Dermis blood vessel endothelial cell (primary cell): ENCODE measurements at places on chromosomes 16 and 17. TPM values are rescaled to one million over a fixed set of nuclear protein-coding genes. Genes with fewer than 3 reads are reported as not detected.

SEPHS2 gene
- 16.0 and 17.1 TPM in 2 replicates for total RNA-seq

MYLK3 gene
- total RNA-seq: 0.34 and 0.37 TPM in 2 replicates

PIRT gene
- not detected in 2 replicates for total RNA-seq

CCL7 gene
- 0.23 TPM in 1 of 2 replicates, not detected in the other for total RNA-seq

CLEC19A gene
- not detected in 2 replicates for total RNA-seq

ACSF3 gene
- total RNA-seq: 27.2 and 33.6 TPM in 2 replicates

EXOC3L1 gene
- 45.8 and 50.7 TPM in 2 replicates for total RNA-seq

ABI3 gene
- 12.9 and 21.7 TPM in 2 replicates for total RNA-seq

DNA sequence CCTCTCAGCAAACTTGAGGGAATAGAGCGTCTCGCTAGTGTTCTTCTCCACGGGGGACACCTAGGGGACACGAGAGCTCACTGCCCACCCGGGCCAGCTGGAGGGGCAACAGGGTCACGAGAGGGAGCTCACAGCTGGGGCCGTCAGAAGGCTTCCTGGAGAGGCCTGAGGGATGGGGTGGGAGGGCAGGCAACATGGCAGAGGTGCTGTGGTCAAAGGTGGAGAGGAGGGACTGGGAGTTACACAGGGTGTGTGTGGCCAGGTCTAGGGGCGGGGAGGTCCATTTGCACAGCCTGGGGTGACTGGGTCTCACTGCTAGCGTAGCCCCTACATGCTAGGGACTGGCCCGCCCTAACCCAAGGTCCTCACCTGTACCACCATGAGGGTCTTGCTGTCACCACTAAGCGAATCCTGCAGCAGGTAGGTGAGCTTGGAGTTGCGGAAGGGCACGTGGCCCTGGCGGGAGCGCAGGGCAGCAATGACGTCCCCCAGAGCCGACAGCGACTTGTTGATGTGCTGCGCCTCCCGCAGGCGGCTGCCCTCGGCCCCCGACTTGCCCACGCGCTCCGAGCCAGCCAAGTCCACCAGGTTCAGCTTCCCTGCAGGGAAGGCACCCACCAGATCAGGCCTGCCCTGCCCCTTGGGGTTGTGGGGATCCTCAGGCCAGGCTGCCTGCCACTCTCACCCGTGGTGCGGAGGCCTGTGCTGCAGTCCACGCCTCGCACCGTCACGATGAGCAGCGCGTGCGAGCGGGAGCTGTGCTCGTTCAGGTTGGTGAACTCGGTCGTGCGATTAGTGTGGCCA is 25.0 kb downstream of the KATNB1 start:
- DNase-seq: no peak

- DNase-seq: no peak
Observed at GRCh38 chr16:9846362-9847099, 335.7 kb downstream of the GRIN2A start.

DNA sequence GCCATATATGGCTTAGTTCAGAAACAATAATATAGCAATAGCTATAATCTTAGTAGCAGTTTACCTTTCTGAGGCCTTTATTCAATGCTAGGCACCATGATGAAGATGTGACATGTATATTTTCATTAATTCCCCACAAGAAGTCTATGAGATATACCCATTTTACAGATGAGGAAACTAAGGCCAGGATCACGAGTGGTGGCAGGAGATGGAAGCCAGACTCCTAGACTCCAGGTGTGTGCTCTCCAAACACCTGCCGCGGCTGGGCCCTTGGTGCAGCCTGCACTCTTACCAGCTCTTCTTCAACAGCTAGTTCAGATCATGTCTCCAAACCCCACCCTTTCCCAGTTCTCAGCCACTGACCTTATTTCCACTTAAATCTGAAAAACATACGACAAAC is 15.2 kb downstream of the NXPH3 start:
- no peak for DNase-seq

DNA sequence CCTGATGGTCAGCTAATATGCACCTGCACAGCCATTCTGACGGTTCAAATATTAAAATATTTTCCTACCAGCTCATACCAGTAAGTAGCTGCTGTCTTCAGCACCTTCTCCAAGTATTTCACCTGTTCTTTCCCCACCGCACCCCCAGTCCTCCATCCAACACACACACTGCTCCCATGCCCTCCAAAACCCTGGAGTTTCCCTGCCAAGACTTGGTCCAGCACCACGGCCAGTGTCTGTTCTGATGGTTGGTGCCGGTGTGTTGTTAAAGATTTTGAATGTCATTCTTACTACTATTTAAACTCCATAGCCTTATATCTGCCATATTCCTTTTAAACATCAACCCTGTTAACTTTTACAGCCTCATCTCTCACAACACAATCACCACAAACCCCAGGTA is 142.4 kb downstream of the GSG1L start:
- DNase-seq: no peak

- peak; percentile 60 for DNase-seq
Observed at GRCh38 chr17:39069114-39069756, 82.2 kb downstream of the PLXDC1 start.

DNA sequence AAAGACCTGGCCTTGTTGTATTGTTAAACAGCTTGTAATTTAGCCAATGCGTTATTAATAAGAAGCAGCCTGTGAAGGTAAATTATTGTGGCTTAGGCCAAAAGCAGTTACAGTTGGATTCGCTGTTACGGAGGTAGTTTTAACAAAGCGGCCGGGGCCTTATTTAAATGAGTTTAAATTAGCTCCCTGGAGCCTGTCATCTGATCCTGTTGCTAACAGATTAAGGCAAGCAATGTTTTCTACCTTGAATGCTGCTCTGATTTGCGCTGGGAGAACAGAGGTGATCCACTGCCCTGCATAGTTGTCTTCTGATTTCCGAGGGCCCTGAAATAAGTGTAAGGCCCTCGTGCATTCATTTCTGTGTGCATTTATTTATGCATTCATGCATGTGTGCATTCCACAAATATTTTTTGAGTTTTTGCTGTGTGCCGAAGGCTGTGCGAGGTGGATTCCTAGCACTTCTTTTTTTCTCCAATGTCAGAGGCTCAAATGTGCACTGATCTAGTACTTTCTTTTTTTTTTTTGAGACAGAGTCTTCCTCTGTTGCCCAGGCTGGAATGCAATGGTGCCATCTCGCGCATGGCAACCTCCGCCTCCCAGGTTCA is 10.9 kb downstream of the SEC14L5 start:
- DNase-seq: no peak

GRCh38 chr17:21381076-21381706 is 5.0 kb downstream of the KCNJ12 start:
- DNase-seq: no peak

DNA sequence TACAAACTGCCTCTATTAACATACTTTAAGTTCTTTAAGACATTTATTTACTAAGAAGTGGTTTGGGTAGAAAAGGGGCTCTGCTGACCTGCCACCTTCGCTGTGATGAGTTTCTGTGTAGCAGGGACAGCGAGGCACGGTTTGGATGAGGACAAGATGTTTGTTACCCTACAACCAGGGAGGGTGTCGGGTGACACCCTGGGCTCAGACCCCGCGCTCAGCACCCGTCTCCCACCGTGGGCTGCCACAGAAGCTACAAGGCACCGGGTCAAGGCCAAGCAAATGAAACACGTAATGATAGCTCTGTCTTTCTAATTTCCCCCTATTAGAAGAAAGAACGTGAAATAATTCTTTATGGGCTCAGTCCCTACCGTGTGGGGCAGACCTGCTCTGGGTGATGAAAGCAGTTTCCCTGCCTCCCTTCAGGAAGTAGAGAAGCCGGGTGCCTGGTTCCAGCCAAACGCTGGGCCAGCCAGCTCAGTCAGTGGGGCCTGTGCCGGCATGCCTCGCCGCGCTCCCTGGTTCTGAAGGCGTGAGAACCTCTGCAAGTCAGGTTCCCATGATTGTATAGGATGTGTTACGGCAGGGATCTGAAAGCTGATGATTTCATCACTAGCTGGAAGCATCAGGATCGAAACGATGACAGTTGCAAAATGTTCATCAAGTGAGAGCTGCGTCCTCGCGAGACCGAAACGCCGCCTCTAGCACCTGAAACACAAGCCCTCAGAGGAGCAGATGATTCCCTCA is 3.9 kb downstream of the ZNF750 start:
- DNase-seq: peak; percentile 33

GRCh38 chr17:38873640-38874380 is 4.0 kb downstream of the LASP1 start:
- no peak for DNase-seq

DNA sequence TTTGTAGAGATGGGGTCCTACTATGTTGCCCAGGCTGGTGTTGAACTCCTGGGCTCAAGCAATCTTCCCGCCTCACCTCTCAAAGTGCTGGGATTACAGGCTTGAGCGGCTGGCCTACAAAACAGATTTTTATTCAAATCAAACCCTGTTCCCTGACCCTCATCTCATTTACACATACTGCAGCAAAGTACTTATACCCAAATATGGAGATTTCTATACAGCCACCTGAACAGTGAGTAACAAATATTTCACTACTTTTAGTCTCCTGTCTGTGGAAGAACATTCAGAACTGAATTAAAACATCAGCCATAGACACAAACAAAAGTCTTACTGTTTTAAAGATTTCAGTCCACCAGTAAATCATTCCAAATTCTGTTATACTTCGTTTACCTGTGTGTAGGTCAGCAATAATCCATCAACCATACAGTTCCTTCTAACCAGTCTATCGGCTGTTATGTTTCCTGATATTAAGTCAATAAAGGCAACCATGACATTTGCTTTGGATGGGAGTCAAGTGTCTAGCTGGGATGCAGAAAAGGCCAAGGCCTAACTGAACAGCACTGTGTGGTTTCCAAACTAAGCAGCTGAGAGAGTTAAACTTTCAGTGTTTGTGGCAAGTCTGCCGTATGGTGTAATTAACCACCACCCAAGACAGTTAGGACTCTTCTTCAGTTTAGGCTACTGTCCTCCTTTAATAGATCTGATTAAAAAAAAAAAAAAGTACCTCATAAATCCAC is 22.3 kb downstream of the ERN1 start:
- no peak for DNase-seq

GRCh38 chr17:60039847-60040442 is 38.8 kb downstream of the HEATR6 start:
- no peak for DNase-seq

GRCh38 chr16:82156761-82157533 is 13.1 kb downstream of the MPHOSPH6 start:
- DNase-seq: no peak

- DNase-seq: no peak
Observed at GRCh38 chr16:53816211-53816836, 112.4 kb downstream of the FTO start.

DNA sequence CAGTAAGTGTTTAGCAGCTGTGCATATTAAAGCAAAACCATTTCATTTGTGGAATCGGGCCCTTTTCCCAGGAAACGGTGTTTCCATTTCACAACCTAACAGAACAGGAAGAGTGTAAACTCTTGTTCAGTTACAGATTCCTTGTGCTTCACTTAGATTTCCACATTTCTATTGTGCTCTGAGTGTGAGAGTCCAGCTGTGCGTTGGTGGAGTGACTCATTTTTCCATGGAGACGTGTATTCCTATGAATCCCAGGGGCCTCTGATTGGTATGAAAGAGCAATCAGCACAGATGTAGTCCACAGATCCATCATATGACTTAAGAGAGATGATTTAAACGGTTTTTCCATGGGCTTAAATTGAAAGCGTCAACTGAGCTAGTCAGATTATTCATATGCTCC is 13.3 kb upstream of the CAVIN1 start:
- peak; percentile 99 for DNase-seq

DNA sequence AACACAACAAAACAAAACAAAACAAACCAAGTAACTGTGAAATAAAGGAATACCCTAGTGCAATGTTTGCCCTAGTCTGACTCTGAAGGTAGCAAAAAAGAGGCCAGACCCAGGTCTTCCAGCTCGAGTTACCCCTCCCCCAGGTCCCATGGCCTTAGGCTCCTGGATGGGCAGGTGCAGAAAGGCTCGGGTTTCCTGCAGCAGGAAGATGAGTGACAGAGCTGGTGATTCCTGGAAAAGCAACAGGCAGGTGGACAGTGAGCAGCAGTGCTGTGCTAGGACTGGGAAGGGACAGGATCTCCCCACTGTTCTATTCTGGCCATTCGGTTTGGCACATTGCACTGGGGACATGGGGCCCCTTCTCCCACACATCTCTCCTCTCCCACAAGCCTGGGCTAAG is 42.9 kb upstream of the MRTFB start:
- DNase-seq: no peak

DNA sequence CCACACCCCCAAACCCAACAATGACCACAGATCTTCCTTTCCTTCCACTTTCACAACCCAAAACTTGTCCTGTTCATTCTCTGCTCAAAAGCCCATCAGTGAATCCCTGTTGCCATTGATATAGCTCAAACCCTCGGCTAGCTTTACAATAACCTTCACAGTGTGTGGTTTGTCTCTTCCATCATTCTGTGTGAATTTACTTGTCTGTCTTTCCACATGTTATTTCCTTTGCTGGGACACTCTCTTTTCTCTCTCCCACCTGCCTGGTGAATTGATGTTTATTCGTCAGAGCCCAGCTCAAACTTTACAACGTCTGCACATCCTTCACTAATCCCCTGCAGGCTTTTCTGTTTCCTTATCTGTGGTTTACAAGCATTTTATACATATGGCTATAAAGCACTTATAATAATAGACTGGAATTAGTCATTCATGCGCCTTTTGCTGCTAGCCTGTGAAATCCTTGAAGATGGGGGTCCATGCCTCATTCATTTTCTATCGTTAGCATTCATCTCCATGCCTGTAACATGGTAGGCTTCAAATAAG is 114.4 kb downstream of the CDH13 start:
- no peak for DNase-seq

GRCh38 chr17:11772031-11772430 is 173.8 kb downstream of the DNAH9 start:
- DNase-seq: no peak

GRCh38 chr17:50196826-50197225 is 4.6 kb downstream of the COL1A1 start:
- DNase-seq: no peak

DNA sequence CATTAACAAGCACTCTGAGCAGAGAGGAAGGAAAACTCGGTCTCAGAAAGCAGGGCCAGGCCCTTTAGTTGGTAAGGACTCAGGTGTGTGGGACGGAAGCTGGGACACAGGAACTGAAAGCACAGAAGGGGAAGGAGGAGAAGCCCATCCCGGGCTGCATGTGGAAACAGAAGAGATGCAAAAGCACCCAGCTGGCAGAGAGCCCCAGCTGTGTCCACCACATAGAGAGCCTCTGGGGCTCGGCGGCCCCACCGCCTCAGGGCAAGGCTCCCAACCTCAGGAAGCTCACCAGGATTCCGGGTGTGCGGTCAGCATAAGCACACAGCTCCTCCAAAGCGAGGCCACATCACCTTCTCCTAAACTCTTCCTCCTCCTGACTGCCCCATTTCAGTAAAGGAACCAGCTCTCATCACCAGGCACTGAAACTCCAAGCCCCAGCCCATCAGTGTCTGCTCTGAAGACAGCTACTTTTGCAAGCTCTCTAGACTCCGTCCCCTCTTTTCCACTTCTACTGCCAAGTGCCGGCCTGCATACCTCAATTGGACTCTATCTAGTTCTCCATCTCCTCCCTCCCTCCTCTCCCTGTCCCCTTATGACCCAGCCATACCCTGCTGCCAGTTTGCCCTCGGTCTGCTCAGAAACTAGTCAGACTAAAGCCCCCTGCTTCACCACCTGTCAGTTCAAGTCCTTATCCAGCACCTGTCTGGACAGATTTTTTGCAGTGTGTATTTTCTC is 6.0 kb downstream of the ST3GAL2 start:
- peak; percentile 28 for DNase-seq
